Astrocyte (in vitro differentiated cells and primary cell): ENCODE measurements at places on chromosomes 6 and 20. TPM values are rescaled to one million over a fixed set of nuclear protein-coding genes. Genes with fewer than 3 reads are reported as not detected.
A peak's percentile ranks its signal among the peaks of the same experiment; 100 is the strongest.

SERINC1 gene
- 203 and 227 TPM in 2 replicates for total RNA-seq

DYNLT2 gene
- total RNA-seq = 0.53 and 1.0 TPM in 2 replicates

GRCh38 chr6:3361312-3362037, 95.4 kb downstream of the SLC22A23 start:
- no peak for DNase-seq

DNA sequence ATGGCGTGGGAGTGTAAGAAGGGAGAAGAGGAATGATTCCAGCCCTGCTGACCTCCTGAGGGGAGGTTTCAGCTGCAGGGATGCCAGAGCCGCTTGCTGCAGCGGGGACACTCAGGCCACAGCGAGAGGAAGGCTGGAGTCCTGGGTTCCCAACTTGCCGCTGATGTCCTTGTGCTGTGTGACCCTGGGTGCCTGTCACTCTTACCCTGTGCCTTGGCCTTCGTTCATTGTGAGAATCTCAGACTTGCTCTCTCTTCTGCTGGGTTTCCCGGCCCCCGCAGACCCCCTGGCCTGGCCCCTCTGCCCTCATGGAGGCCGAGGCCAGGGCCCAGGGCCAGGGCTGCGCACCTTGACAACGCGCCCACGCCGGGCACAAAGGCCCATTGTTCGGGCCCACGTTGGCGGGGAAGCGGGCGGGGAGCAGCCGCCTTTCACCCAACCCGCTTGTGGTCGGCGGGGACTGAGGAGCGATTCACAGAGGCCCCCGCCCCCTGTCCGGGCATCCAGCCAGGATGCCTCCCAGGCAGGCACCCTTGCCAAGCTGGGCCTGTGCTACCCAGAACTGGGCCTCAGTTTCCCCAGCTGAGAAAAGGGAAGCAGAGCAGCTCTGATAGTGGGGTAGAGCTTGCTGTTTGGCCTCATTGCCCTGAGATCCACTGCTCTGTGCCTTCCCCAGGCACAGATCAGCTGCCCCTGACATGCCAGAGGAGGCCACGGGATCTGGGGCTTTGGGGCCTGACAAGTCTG, 52.4 kb downstream of the CEBPB start:
- peak; percentile 61 for DNase-seq

CD83 gene
- 1.6 and 1.8 TPM in 2 replicates for total RNA-seq

GRCh38 chr6:4351520-4352321, 216.3 kb upstream of the ECI2 start:
- peak; percentile 94 for DNase-seq

GRCh38 chr20:61437280-61438206, 185.5 kb downstream of the CDH4 start:
- DNase-seq = peak; percentile 94

PTCHD4 gene
- 11.4 and 12.4 TPM in 2 replicates for total RNA-seq

GRCh38 chr6:8194490-8194889, 92.1 kb upstream of the EEF1E1 start:
- peak; percentile 22 for DNase-seq

DNA sequence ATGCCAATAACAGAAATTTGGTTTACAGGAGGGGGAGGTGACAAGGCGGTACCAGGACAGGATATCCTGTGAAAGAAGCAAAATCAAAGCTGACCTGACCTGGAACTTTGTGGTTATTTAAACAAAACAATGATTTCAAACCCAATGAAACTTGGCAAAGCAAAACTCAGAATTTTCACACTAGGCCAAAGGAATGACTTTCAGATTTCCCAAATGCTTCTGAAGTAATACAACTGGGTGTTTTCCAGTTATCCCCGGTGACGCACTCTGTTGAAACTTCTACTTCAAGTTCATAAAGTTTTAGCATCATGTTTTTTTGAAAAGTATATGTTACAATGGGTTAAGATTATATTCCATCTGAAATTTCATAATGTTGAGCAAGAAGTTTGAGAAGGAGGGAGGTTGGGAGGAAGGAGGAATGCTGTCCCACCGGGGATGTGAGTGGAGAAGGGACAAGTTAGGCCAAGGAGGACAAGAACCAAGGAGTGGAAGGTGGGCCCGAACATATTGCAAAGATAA, 78.1 kb upstream of the TRAF3IP2 start:
- peak; percentile 94 for DNase-seq

GRCh38 chr20:62217913-62218773, 1.9 kb downstream of the HRH3 start:
- no peak for DNase-seq

DNA sequence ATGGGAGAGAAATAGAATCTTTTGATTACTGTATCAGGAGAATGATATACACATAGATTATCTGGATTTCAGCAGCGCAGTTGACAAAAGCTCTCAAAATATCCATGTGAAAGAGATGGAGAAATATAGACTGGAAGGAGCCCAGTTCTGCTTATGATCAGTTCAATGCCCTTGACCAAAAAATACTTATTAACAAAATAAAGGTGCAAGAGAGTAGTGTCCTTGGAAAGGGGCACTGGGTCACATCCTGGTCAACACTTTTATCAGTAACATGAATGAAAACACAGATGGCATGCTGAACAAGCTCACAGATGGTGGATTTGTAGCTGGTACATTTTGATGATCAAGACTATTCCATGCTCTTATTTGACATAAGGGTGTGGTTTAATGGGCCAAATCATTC, 63.9 kb upstream of the PLEKHG1 start:
- no peak for DNase-seq

DNA sequence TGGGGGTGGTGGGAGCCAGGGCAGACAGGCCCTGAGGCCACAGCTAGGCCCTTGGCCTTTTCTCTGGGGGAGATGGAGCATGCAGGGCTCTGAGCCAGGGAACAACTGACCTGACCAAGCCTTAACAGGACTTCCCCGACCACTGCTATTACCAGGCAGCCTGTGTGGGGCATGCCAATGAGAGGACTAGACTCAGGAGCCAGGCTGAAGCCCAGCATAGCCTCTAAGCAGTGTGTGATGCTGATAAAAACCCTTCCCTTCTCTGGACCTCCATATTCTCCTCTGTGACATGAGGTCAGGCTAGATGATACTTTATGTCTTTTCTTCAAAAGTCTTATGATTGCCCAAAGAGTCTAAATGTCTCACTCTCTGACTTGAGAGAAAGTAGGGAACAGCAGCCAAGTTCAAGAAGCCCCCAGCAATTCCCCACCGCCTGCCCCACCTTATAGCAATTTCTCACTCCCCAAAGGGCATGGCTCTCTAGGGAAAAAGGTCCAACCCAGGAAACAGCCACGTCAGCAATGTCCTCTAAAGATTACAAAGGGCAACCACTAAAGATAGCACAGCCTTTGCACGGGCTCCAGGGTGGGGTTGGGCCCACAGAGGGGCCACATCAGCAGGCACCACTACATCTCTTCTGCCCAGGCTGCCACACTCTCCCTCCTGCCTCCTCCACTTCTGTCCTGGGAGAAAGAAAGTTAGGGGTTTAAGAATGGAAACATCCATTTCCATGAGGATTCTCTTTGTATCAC, 71.3 kb downstream of the TRERF1 start:
- no peak for DNase-seq

DNA sequence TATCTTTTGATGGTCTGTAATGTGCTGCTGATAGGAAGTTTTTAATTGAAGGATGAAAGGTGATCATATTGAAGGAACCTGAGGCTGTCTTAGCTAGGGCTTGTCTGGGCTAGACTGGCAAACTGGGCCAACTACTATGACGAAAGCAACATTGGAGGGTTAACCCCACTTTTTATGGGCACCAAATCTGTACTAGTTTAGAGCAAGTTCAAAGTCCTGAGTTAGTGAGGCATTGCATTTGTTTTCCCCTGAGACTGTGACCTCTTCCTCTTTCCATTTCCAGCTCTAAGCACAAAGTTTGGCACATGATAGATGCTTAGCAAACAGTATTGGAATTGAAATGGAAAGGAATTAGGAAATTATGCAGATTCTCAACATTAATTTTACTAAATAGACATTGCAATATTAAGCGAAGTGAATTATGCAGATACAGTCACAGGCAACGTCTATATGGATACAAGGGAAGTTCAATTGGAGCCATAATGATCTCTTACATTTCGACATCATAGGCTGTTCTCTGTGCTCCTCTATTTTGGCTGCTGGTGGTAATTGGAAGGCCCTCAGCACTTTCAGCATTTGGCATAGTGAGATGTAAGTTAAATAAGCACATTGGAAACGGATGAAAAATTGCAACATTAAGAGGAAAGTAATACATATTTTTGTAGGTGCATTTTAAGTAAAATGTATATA, 22.2 kb downstream of the CEP57L1 start:
- DNase-seq = no peak

DNA sequence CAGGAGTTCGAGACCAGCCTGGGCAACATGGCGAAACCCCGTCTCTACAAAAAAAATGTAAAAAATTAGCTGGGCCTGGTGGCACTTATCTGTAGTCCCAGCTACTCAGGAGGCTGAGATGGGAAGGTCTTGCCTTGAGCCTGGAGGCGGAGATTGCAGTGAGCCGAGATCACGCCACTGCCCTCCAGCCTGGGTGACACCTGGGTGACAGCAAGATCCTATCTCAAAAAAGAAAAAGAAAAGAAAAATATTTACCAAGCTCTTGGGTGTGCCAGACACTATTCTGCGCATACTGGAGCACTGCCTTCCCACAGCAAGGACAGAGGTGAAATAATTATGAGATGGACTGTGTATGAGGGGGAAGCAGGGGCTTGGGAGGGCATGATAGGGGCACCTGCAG, 19.6 kb downstream of the POFUT1 start:
- DNase-seq = no peak

TEAD3 gene
- total RNA-seq = 73.3 and 75.5 TPM in 2 replicates

ROMO1 gene
- 185 and 201 TPM in 2 replicates for total RNA-seq

- DNase-seq = no peak
Measured at GRCh38 chr20:7426890-7427496, 513.3 kb downstream of the HAO1 start.

- DNase-seq = no peak
Measured at GRCh38 chr6:41122918-41123317, 31.2 kb downstream of the TREML1 start.

GRCh38 chr20:31840906-31841816, 4.2 kb downstream of the FOXS1 start:
- DNase-seq = no peak

- DNase-seq = no peak
Measured at GRCh38 chr6:130873746-130874145, 46.5 kb downstream of the SMLR1 start.

DNA sequence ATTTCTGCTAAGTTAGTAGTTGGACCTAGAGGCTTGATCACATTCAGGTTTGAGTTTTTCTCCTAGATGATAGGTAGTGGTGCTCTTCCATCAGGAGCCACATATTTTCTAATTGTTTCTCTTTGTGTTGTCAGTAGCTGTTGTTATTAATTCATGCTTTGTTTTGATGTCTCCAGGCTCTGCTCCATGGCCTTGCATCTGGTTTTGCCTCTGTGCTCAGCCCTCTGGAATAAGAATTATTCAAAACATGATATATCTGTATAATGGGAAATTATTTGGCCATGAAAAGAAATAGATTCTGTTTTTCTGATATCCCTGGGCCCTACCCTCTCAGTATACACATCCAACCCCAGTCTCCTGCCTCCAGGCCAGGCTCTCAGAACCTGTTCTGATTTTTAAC, 184.8 kb downstream of the CDC5L start:
- DNase-seq = no peak

GRCh38 chr6:36076178-36077063, 48.8 kb downstream of the MAPK14 start:
- no peak for DNase-seq

TAF4 gene
- 11.8 and 12.6 TPM in 2 replicates for total RNA-seq

DNA sequence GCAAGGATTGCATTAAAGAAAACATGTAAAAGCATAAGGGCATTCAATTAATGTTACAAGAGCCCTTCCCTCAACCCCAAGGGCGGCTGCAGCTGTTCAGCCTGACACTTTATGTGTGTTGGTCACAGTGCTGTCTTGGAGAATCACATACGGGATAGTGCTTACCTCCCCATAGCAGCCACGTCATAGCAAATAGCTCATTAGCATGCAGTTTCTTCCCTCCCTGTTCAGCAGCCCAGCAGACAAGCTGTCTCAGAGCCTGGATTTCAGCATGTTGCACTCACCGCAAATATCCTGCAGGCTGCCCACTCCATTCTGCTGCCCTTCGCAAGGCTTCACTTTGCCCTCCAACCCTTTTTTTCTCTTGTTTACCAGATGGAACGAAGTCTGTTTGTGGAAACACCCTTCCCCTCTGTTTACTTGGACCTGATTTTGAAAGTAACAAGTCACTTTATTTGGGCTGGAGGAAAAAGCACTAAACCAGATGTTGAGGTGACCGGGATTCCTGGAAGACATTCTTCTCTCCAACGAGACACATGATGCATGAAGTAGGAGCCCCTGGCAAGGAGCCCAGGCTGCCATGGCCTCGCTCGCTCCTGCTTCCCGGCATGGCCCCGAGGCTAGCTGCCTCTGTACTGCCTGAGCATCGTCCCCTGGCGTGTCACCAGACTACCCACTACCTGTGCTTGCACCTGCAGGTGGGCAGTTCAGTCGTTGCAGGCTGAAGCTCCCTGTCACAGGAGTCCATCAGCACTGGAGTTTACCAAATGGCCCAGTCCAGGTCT, 151.6 kb upstream of the GMDS start:
- DNase-seq = peak; percentile 83

SLC17A2 gene
- total RNA-seq = not detected in 2 replicates

DNA sequence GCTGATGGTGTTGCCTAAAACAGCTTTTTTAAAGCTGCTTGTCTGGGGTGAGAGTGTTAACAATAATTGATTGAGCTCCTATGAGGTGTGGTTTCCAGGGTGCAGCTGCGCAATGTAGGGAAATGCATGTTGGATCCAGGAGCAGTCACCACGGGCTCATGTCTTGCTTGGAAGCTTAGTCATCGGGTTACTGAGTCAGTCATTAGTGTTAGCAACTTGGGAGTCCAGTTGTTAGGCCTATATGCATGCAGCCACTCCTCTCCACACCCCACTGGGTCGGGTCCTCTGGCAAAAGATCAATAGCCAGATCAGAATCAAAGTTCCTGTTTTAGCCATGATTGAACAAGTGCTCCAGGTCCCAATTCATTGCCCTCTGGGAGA, 271.7 kb upstream of the CHD6 start:
- no peak for DNase-seq
